ENCODE measurements at places on chromosomes 1 and 21. TPM values are rescaled to one million over a fixed set of nuclear protein-coding genes. Genes with fewer than 3 reads are reported as not detected.
A peak's percentile ranks its signal among the peaks of the same experiment; 100 is the strongest.

DNA sequence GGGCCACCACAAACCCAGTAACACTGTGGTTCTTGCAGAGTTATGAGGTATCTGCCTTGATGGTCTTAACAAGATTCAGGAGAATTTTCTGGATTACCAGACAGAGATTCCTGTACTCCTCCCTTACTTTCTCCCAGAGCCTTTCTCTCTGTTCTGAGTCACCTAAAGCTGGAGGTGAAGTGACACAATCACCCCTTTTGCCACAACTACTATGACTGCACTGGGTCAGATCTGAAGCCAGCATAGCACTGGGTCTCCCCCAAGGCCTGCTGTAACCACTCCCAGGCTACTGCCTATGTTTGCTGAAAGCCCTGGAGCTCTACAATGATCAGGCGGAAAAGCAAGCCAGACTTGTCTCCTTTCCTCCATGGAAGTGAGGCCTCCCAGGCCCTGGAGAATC is 156.7 kb upstream of the NEGR1 start:
- DNase-seq = no peak

DNA sequence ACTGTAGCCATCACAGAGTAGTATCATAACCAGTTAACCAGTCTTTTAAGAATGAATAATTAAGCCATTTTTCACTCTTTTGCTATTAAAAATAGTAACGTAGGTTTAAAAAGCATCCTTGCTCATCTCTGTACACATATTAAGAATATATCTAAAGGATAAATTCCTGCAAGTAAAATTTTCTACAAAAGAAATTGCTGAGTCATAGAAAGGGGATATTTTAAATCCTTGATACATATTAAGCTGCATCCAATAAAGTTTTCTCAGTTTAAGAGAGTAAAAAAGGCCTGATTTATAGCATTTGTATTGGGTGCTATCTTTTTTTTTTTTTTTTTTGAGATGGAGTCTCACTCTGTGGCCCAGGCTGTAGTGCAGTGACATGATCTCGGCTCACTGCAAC is 1.9 kb upstream of the CTH start:
- DNase-seq = no peak

GRCh38 chr1:47229031-47229885 is 2.8 kb downstream of the TAL1 start:
- DNase-seq = no peak

GRCh38 chr1:235989105-235989504 is 75.8 kb downstream of the NID1 start:
- DNase-seq = no peak

DNA sequence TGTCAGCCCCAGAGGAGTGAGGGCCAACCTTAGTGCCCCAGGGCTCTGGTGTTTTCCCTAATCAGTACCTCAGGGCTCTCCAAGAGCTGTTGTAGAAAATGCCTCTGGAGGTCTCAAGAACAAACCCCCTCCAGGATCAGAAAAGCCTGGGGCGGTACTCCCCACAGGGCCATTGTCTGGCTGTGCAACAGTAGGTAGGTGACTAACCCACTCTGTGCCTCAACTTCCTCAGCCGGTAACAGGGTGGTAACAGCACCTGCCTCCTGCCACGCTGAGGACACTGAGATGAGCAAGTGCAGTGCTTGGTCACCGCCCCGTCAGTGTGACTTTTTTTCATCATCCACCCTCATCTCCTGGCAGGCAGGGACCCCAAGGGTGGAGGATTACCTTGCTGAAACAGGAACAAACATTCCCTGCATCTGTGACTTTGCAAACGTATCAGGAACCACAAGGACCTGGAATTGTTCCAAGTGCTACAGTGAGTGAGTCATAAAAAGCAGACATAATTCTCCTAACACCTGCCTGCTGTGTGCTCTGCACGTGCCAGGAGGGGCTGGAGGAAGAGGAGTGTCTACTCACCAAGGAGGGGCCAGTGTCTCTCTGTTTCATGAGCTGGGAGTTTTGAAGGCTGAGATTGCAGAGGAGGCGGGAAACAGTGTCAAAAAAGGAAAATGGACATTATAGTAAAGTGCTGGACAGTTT is 440.8 kb downstream of the NPHP4 start:
- no peak for DNase-seq

DNA sequence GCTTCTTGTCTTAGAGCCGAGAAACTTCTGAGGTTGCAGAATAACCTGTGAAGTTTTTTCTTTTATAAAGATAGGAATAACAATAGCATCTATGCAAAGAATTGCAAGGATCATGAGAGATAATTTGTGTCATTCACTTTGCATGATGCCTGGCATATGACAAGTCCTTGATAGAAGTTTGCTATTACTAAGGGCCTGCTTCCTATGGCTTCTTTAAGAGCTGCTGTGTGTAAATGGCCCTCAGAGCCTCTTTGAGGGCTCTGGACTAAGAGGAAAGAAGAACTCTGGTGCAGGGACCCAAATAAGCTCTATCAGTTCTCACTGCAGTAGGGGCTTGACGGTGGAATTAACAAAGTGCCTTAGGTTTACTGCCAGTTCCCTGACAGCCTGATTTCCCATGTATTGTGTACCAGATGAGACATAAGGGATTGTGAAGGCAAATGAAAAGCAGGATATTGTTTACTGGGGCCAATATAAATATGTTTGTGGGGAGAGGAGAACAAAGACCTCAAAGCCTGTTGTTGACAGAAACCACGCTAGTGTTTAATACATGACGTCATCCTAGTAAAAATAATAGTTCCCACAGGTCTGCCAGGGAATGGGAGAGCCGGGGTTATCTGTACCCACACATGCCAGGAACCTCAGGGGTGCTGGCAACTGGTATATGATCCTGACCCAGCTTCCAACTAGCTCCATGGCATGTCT is 131.2 kb upstream of the UBE2U start:
- no peak for DNase-seq

GRCh38 chr1:174114788-174115448 is 44.4 kb upstream of the RABGAP1L start:
- peak; percentile 24 for DNase-seq

DNA sequence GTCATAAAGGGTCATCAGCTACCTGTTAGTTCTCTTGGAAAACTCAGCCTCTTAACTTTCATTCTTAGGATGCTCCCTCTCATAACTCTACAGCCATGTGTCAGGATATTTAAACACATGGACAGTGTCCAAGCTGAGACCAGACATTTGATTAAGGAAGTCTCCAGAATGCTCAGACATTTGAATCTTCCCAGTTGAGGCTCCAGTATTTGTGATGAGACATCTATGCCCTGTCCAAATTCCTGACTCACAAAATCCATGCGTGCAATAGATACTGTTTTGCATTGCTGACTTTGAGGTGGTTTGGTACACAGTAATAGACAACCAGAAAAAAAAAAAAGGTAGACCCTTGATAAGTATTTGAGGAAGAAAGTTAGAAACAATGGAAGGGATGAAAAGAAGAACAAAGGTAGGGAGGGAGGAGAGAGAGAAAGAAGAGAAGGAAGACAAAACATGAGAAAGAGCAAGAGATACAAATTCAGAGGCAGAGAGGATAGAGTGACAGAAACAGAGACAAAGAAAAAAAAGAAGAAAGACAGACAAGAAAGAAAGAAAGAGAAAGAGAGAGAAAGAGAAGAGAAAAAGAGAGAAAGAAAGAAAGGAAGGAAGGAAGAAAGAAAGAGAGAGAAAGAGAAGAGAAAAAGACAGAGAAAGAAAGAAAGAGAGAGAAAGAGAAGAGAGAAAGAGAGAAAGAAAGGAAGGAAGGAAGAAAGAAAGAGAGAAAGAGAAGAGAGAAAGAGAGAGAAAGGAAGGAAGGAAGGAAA is 275.5 kb upstream of the PRMT6 start:
- DNase-seq = no peak

The SIK1 gene
- polyA plus RNA-seq = 6.6 TPM

DNA sequence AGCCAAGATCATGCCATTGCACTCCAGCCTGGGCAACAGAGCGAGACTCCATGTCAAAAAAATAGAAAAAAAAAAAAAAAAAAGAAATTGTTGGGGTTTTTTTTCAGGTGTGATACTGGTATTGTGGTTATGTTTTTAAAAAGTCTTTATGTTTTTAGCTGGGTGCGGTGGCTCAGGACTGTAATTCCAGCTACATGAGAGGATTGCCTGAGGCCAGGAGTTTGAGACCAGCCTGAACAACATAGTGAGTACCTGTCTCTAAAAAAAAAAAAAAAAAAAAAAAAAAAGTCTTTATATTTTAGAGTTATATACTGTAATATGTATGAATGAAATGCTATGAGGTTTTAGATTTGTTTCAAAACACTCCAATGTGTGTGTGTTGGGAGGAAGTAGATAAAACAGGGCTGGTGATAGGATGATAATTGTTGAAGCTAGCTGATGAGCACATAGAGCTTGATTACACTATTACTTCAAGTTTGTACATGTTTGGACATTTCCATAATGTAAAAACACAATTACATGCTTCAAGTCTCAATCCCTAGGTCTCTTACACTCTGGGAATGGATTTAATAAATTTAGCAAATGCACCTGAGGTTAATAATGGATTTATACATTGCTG is 30.2 kb upstream of the ATP5PO start:
- no peak for DNase-seq

The PRR9 gene
- polyA plus RNA-seq = not detected
